Stimulated activated CD4-positive, alpha-beta T cell treated with anti-CD3 and anti-CD28 coated beads, Interleukin-1b, Interleukin-23, amount 100 ng/mL, for 4 hours (primary cell): ENCODE measurements at places on chromosomes 3 and 15.

GRCh38 chr3:40329071-40329470 is 19.6 kb downstream of the EIF1B start:
- no peak for DNase-seq

GRCh38 chr3:166114448-166114847 is 277.2 kb upstream of the BCHE start:
- DNase-seq: no peak

GRCh38 chr15:89778861-89779260 is 2.7 kb downstream of the MESP2 start:
- no peak for DNase-seq

- no peak for DNase-seq
Measured at GRCh38 chr3:149378478-149379309, 1.2 kb upstream of the TM4SF1 start.

DNA sequence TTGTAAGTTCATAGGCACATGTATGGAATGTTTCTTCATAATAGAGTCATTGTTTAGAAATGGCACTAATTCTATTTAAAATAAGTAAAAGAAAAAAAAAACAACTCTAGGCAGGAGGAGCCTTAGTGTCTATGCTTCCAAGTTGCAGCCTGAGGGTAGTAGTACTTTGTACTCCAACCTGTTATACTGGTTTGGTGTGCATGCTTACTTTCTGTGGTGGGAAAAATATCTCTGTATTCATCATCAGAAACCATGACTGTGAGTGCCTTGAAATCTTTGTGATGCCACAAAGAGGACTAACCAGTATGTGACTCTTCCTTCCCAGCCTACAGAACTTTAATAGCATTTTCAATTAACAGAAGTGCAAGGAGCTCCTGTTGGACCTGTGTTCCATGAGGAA is 4.4 kb downstream of the NAALADL2 start:
- DNase-seq: no peak

DNA sequence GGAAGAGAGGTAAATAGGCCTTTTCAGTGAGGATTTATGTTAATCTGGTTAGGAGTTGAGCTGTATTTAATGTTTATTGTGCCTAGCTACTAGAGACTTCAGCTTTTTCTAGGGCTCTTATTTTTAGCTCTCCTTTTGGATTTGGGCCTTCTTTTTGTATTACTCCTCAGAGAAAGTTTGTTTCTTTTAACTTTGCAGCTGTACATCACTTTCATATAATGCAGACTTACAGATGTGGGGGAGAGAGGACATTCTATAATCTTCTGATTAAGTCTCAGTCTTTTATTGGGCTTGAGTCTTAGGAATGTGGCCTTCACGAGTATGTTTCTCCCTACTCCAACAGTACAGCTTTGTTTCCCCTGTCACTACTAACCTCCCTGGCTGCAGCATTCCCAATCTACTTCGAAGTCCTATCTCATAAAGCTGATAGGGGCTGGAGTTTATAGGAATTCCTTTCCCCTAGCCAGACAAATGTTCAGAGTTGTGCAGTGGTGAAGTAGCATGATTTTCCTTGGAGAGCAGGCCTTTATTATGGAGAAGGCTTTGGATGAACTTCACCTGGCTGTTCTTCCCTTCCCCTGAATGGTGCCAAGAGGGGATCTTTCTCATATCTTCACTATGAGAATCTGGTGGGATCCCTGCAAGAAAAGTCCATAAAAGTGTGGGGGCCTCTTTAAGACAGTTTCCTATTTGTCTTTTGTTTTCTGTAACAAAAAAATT is 82.2 kb upstream of the CBLB start:
- no peak for DNase-seq

GRCh38 chr3:173930251-173930650 is 532.7 kb downstream of the NLGN1 start:
- DNase-seq: no peak

GRCh38 chr15:49037546-49037940 is 8.7 kb downstream of the SECISBP2L start:
- DNase-seq: no peak

- no peak for DNase-seq
Measured at GRCh38 chr15:40115670-40116093, 7.0 kb upstream of the BMF start.

GRCh38 chr3:153069598-153070510 is 92.2 kb upstream of the RAP2B start:
- no peak for DNase-seq

GRCh38 chr3:129312021-129312639 is 33.5 kb downstream of the HMCES start:
- no peak for DNase-seq

DNA sequence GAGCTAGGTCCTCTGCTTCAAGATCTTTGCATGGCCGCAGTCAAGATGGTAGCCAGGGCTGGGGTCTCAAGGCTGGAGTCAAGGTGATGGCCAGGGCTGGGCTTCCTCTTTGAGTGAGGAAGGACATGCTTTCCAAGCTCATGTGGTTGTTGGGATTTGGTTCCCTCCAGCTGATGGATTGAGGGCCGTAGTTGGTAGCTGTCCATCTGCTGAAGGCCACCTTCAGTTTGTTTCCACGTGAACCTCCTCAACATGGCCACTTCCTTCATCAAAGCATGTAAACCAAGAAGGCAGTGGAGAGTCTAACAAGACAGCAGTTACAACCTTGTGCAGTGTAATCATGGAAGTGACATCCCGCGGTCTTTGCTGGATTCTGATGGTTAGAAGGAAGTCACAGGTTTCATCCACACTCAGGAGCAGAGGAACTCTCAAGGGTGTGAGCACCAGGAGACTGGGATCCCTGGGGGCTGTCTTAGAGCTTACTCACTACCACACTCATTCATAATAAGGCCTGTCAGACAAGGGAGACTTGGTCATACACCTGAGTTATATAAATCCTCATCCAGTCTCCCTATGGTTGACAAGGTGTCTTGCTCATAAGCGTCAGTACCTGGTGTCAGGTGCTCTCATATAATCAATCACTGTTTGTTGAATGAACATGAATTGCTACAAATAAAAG is 42.1 kb downstream of the ABHD5 start:
- no peak for DNase-seq

DNA sequence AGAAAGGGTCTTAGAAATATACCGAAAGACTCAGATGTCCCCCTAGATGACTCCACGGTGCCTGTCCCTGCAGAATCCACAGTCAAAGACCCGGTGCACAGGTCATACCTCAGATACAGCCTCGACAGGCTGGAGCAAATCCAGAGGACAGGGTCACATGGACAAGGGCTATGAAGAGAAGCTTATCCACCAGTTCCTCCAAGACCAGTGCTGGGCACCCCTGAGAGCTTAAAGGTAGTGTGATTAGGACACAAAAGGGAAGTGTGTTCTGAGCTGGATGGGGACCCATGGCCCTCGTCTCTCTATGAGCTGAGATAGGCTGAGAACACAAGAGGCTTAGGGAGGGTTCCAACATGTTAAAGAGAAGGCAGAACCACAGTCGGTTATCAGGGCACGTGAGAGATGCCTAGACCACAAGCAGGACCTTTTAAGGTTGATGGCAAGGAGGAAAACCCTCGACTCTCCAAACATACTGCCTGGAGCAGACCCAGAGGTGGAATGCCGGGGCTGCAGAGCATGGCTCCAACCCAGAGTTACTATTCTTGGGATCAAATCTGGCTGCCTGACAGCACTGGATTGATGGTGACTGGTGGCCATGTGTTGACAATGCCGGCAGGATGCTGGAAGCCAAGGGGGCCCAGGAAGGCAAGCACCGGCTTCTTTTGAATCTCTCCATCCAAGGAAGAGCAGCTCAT is 46.9 kb downstream of the ADCY5 start:
- no peak for DNase-seq

DNA sequence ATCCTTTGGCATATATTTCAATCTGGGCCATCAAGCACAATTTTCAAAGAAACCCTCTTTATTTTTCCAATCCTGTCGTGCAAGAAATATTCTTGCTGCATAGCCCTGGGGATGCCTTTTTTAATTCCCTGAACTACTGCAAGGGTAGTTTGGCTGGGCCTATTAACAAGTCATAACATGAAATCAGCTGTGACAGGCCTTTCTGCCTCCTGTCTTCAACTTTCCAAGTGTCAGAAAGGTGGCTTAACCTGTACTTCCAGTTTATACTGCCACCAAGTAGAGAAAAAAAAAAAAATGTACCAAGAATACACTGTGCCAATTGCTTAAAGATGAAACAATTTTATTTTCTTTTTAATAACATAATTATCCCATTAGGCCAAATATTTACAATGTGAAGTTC is 32.4 kb upstream of the SPPL2A start:
- no peak for DNase-seq

GRCh38 chr3:71490692-71491091 is 92.8 kb downstream of the FOXP1 start:
- no peak for DNase-seq

DNA sequence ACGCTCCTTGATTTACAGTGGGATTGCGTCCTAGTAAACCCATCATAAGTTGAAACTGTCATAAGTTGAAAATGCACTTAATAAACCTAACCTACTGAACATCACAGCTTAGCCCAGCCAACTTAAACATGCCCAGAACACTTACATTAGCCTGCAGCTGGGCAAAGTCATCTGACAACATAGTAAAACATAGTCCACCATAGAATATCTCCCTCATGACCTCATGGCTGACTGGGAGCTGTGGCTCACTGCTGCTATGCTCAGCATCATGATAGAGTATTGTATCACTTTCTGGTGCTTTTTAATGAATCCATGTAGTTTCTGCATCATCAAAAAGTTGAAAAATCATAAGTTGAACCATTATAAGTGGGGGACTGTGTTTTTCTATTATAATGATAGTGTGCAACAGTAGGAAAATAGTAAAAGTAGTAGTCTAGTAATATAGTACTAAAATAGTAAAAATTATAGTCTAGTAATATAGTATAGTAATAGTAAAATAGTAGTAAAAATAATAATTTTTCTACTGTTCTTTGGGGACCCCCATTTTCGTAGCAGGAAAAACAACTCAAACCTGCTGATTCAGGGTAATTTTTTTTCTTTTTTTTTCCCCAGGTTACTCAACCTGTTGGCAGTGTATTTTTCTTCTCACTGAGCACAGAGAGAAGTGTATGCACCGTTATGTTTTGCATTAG is 233.5 kb downstream of the MYRIP start:
- no peak for DNase-seq

- DNase-seq: no peak
Measured at GRCh38 chr3:188798556-188799145, 373.1 kb upstream of the TPRG1 start.

DNA sequence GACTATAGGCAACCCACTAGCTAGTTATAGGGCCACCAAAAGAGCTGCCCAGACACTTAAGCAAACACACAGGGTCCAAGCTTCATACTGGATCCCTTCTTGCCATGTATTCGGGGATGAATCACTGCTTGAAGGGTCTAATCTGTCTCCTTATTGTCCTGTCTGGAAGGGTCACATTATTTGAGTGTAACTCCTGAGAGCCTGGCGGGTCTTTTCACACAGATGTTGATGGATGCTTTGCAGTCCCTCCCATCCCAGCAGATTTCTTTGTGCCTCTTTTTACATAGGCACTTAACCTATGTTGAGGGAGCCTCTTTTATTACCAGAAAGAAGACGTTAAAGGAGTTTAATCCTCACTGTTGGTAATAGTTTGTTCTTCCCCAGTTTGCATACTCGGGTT is 56.6 kb downstream of the BBX start:
- no peak for DNase-seq

GRCh38 chr15:71186267-71186666 is 71.0 kb downstream of the THSD4 start:
- DNase-seq: no peak

DNA sequence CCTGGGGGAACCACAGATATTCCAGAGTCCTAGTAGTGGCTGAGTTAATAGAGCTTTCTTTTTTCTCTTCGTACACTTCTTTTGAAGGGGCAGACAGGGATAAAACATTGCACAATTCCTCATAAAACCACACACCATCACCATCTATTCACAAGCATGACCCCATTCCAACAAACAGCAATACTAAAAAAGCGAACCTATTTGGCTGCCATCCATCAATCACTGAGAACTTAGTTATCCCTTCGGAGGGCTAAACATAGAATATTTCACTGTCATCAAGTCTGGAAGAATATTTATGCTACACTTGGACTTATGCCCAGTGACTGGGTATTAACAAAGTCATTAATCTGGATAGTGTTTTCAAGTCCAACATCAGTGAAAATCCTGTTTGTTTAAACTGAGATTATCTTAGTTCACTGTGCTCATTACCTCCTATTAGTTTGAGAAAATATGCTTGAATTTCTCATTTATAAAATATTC is 80.3 kb upstream of the PRTG start:
- no peak for DNase-seq

DNA sequence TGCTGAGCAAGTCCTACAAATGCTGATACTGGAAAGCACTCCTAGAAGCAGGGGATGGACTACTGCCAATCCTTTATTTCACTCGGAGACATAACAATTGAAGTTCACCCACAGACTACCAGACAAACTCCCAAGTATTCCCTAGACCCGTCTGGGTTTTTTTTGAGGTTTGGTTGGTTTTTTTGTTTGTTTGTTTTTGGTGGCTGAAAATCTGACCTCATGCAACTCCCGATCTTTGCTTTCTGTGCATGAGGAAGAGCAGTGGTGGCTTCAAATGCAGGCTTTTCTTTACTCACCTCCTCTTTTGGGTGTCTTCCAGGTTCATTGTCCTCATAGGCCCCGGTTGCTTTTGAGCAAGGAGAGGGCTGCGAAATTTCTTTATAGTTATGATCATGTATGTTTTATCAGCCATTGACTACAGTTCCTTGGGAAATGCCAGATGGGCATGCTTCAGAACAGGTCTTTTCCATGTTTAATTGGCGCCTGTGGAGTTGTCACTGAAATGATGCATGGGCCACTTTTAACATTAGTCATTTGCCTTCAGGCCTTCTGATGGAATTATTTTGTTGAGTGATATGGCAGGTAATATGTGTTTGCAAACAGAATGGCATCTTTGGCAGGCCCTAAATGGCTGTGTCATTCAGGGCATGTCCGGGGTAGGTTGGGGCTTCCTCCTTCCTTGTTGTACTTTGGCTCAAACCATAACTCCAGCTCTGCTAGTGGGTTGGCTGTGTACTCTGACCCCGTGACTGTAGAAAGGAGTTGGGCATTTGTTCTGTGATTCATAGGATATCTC is 81.3 kb upstream of the ZBED2 start:
- DNase-seq: no peak

DNA sequence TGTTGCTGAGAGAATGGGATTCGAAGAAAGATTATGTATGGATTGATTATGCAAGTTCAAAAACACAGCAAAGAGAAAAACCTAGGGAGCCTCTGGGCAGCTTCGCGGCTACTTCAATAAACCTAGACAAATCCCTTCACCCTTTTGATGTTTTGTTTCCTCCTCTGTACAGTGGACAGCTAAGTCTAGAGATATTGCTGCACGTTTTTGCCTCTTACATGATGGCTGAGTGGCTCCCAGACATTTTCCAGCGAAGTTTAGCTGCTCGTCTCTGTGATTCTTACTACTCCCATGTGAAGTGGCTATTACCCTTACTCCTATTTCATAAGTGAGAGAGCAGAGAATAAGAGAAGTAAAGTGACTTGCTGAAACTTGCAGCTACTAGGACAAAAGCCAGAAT is 695.0 kb upstream of the GRM7 start:
- no peak for DNase-seq

- DNase-seq: no peak
Measured at GRCh38 chr15:68334661-68335124, 57.1 kb downstream of the FEM1B start.
